Activated naive CD4-positive, alpha-beta T cell treated with anti-CD3 and anti-CD28 coated beads for 36 hours (primary cell): ENCODE measurements at places on chromosomes 7 and 10. TPM values are rescaled to one million over a fixed set of nuclear protein-coding genes. Genes with fewer than 3 reads are reported as not detected.

The AKR1E2 gene
- 7.1 TPM for total RNA-seq

The VWA2 gene
- total RNA-seq = not detected

The ZNF786 gene
- total RNA-seq = 2.2 TPM

The GPRIN2 gene
- total RNA-seq = not detected

The TBXAS1 gene
- total RNA-seq = 0.83 TPM

The HGF gene
- not detected for total RNA-seq

The HTRA1 gene
- not detected for total RNA-seq

The CYP2C19 gene
- 0.22 TPM for total RNA-seq

The NPTX2 gene
- not detected for total RNA-seq

The CPA2 gene
- not detected for total RNA-seq

GRCh38 chr10:97494151-97494550 lies 4.1 kb downstream of the MMS19 start:
- no peak for DNase-seq

- DNase-seq = peak; percentile 15
Observed at GRCh38 chr7:130667593-130668257, 823 bp downstream of the COPG2 start.

GRCh38 chr7:151796091-151796870 lies 80.6 kb downstream of the PRKAG2 start:
- DNase-seq = no peak

DNA sequence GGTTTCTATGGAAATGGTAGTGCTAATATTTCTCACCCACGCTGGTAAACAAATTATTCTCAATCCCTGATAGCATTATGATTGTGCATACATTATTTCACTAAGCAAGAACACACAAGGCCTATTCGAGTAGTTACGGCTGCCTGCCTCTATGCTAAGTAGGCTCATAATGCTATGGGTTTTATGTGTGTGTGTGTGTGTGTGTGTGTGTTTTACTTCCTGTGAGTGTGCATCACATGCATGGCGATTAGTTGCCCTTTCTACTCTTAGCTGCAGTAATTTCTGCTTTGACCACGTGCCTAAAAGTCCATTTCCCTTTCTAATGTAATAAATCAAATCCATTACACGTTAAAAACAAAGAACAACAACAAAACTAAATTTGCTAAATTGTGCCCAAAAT lies 117.0 kb downstream of the CHCHD3 start:
- no peak for DNase-seq

DNA sequence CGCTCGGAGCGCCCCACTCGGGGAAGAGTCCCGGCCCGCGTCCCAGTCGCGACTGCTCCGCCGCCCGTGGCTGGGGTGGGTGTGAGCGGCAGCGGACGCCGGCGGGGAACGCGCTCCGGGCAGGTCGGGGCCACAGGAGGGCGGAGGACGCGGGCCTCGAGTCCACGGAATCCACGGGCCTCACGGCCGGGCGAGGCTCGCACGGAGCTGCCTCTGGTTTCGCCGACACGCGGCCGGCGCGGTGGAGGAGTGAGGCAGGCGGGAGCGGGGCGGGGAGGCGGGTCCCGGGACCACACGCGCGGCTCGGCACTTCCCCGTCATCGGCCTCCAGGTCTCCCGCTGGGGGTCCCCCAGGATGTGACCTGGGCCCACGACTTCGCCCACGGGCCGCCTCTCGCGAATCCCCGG lies 533 bp upstream of the NKX6-2 start:
- DNase-seq = no peak

DNA sequence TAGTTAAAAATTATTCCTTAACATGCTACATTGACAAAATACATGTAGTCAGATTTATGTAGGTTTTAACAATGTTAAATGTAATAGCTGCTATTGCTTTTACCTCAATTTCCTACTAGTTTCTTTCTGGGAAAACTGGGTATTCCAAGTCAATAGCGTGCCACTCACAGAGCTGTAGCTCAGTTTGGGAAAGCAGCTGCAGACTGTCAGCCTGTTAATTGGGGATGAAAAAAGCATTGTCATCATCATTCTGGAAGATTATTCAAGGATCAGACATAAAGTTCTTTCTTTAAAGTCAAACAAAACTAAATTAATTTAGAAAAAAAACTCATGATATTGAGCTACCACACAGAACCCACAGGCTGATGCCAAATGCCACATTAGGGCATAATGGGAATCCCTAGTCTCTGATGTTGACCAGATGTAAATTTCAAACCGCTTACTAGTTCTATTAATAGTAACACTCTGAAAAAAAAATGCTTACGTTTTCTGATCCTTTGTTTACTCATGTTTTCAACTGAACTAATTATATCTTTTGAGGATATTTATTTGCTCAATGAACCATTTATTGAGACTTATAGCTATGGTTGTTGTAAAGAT lies 19.6 kb upstream of the AGMO start:
- no peak for DNase-seq

GRCh38 chr7:25132430-25132829 lies 7.4 kb upstream of the CYCS start:
- DNase-seq = no peak

DNA sequence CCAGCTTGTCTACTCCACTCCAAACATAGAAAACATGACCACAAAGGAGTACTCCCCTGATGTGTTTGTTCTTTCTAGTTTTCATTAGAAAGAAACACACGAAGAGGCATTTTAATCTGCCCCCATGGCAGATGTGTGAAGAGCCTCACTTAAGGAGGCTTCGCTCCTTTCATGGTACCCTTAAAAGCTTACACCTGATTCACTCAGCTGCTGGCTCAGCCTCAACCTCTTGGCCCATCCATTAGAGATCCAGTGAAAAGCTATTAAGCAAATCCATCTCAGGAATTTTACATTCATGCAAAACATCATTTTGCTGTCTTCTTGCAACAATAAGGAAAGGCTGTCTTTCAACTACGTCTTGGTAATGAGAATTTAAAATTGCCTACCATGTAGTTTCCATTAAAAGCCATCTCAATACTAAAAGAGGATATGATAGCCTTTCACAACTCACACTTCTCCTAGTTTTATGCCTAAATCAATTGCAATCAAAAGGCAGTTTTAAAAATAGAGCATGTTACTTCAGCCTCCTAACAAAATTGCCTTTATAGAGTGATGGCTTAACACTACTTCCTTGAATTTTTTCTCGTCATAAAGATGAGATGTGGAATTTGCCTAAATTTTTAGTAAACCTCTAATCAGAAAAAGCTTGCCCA lies 22.7 kb downstream of the MACC1 start:
- no peak for DNase-seq

DNA sequence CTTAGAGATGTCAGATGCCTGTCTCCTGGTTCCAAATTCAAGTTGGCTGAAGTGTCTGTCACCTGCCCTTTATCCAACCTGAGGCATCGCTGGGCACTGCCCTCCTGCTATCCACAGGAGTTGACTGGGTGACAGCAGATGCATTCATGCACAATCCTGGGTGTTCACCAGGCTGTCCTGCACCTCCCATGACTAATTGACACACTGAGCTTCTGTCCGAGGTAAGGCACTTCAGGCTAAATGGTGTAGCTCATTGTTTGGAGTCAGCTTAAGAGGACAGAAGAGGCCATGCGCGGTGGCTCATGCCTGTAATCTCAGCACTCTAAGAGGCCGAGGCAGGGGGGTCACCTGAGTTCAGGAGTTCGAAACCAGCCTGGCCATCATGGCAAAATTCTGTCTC lies 2.4 kb downstream of the UCMA start:
- DNase-seq = no peak

GRCh38 chr7:26101361-26102151 lies 50.4 kb upstream of the NFE2L3 start:
- peak; percentile 30 for DNase-seq

DNA sequence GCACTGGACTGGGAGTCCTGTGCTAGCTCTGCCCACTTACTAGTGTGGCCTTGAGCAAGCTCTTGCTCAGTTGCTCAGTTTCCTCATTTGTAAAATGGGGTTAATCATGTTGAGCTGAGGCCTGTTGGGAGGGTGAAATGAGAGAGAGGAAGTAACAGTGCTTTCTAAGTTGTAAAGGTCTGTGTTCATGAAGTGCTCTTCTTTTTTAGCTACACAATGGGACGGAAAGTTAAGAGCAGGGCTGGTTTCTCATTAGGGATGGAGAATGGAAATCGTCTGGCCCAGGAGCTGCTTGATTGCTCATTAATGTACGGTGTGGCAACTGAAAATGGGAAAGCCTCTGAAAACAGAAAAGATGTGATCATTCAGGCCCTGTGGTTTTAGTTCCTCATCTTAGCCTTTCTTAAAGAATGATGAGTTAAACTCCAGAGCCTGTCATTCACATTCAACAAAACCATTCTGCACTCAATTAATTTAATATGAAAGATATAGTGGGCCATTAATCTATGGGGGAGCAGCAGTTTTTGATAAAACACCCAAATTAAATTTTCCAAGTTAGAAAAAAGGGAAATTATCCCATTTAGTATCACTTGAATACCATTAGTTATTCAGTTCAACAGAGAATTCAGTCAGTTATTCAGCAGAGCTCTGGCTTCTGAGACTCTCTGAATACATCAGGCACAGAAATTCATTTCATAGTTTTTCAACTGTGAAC lies 60.5 kb downstream of the SH2D4B start:
- no peak for DNase-seq

- peak; percentile 13 for DNase-seq
Observed at GRCh38 chr10:62727934-62728333, 76.6 kb upstream of the ADO start.

DNA sequence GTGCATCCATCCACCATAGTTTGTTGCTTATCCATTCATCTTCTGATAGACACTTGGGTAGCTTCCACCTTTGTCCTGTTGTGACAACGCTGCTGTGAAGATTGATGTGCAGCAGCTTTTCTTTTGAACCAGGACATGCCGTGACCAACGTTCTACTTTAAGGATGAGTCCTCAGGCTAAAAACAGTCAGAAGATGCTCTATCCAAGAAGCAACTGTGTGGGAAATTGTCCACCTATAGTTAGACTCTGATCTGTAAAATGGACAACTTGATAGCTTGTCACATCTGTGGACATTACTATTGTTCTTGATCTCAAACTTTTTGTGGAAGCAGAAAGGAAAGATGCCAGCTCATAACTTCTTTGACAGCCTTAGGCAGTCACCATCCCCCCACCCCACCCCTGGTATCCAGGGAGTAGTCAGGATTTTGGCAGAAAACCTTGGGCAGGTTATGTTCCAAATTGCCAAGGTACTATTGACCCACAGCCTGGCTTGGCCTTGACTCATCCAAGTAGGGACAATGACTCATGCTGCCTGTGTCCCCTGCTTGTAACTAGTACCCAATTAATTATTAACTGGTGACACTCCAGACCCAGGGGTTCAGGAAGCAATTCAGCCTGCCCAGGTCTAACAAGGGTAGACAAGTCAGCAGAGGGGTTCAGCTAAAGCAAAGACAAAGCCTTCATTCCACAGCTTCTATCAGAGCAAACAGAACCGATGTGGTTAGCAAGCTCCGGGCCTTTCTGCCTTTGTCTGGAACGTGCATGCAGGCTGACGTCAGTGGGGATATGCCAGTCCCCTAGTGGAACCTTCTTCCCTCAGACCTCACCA lies 99.6 kb upstream of the ANLN start:
- no peak for DNase-seq

GRCh38 chr10:97916586-97916985 lies 66.9 kb downstream of the GOLGA7B start:
- no peak for DNase-seq

DNA sequence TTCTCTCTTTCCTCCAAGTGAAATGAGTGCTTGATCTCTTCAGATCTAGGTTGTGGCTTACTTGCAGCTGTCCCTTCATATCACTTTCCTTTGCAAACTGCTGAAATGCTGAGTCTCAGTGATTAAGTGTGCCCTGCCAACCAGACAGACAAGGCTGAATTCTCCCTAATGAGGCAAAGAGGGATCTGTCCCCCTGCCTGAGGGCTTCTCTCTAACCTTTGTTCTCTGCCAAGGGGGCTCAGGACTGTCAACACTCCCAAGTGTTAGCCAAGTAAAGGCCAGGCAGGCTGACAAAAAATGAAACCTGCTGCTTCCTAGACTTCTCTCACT lies at the start of gene MSS51:
TSS of gene MSS51 (minus strand) at position 24 of the 330 bp plus-strand sequence. CDS start 5,277 bp downstream, outside the sequence.
- no peak for DNase-seq

- no peak for DNase-seq
Observed at GRCh38 chr10:80132299-80133139, at the start of gene PLAC9. TSS of gene PLAC9 (plus strand) at chr10:80132730. CDS start at chr10:80132763, 33 bp downstream.

- DNase-seq = no peak
Observed at GRCh38 chr10:45354261-45354660, 19.8 kb upstream of the ALOX5 start.

- DNase-seq = no peak
Observed at GRCh38 chr7:64951250-64951848, 39.5 kb downstream of the ZNF117 start.

DNA sequence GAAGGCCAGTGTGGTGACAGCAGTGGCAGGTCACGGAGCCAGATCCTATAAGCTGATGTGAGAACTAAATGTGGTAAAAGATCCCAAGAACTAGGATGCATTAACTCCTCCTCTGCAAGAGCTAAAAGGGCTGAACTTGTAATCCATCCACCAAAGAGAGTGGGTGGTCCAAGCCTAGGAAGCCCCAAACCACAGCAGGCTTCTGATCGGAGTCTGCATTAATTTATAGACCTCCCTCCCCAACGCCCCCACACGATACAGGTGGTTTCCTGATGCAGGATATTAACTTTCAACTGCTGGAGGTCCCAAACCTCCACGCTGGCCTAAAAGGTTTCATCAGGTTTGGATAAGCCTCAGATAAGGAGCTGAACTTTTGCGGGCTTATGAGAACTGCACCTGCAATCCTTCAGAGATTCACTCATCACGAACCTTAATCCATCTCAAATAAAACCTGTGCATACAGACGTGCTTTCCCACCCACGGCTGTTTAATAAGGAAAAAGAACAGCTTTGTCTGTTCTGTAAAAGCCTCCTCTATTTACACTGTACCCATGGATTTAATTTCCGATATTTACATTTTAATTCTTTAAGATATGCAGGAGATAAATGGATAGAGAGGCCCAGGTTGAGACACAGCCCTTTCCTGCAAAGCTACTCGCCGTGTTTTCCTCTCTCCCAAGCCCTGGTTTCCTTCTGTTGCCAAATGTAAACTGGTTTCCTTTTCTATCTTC lies 74.9 kb downstream of the GFRA1 start:
- DNase-seq = no peak
